ENCODE measurements at places on chromosomes 3 and 15. TPM values are rescaled to one million over a fixed set of nuclear protein-coding genes. Genes with fewer than 3 reads are reported as not detected.

The CYP8B1 gene
- total RNA-seq = not detected

The TRPM1 gene
- total RNA-seq = not detected

The MUC20 gene
- total RNA-seq = 14.7 TPM

The NMNAT3 gene
- 4.6 TPM for total RNA-seq

The ZNF620 gene
- total RNA-seq = 7.0 TPM

The VWA5B2 gene
- not detected for total RNA-seq

The RYR3 gene
- 0.61 TPM for total RNA-seq

The SCAANT1 gene
- not detected for total RNA-seq

The CA12 gene
- 6.7 TPM for total RNA-seq

The PRC1 gene
- total RNA-seq = 4.6 TPM

The VIPR1 gene
- 184 TPM for total RNA-seq
